ENCODE measurements at places on chromosomes 11 and 22.

DNA sequence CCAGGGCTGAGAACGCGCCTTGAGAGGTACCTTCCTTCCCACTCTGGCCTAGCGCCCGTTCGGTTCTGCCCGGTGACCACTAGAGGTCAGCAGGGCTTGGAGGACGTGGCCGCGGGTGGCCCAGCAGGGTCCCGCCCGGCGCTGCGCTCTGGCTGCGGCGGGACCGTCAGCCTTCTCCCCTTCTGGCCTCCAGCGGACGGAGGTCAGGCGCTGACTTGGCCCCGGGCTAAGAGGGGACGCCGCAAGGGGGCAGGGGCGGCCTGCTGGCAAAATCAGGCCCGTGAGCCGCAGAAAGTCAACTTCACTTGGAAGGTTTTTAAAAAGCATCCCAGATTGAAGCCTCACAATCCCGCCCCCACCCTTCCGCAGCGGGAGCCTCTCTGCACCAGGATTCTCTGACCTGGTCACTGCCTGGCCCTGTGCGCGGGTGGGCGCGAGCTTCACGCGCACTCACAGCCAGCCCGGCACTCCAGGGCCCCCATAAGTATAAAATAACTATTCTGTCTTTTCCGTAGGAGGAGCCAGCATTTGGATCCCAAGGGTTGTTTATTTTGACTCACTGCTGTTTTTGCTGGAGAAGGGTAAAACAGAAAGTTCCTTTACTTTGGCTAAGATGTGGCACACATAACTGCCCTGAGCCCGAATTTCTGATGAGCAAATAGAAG is 23.2 kb upstream of the ZBTB16 start:
- DNase-seq = peak; percentile 83

- no peak for DNase-seq
These were observed 39.9 kb downstream of the OR2AT4 start for GRCh38 chr11:75056814-75057213.

DNA sequence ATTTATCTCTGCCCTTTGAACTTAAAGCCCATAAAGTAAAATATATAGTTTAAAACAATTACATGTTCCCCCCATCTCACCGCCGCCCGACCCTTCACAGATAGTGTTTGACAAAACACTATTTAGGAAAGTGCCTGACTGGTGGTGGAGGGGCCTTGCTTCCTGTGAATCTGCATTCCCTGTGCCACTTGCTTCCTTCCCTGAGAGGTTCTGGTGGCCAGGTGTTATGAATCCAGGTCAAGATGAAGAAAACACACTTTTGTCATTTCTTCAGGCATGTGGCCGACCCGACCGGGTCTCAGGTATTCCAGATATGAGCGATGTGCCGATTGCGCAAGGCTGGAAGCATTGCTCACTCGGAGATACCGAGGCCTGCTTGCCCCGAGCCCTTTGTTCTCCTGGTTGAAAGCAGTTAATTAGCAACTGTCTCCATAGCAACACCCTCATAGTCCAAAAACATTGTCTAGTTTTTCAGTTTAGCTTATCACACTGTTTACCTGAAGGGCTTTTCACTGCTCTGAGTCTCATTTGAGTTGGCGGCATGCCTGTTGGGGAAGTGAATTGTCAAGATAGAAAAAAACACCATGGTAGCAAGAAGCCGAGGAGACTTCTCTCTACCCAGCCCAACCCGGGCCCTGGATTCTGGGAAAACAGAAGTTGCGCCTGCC is 128.3 kb downstream of the TEAD1 start:
- no peak for DNase-seq

DNA sequence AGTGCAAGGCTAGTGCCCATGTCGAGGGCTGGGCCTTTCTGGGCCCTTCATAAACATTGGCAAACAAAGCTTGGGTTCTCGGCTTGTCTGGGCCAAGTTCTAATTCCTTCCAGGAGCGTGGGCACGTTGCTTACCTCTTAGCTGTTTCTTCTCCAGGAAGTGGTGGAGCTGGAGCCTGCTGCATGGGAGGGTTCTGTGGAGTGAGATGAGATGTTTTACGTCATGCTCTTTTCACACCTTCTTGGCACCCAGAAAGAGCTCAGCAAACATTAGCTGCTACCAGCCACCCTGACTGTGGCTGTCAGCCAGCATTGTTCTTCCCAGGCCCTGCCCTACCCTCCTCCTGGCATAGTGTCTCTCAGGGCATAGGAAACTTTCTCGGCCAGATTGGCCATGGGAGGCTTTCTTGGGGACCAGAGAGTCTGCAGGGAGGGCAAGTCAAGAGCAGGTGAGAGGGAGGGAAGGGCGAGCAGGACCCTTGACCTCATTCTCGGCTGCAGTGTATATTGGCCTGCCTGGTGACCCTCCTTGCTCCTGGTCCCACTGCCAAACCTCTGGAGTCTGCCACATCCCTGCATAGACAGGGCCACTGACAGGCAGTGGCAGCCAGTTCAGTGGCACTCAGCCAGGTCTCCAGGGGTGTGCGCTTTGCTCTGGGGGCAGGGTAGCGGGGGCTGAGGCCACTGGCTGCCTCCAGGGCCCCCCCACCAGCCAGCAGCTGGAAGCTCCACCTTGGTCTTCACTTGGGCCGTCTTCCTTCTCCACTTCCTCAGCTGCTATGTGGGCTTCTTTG is 98.8 kb downstream of the BCR start:
- DNase-seq = no peak

GRCh38 chr11:1048375-1049070 is 12.0 kb upstream of the MUC6 start:
- no peak for DNase-seq

DNA sequence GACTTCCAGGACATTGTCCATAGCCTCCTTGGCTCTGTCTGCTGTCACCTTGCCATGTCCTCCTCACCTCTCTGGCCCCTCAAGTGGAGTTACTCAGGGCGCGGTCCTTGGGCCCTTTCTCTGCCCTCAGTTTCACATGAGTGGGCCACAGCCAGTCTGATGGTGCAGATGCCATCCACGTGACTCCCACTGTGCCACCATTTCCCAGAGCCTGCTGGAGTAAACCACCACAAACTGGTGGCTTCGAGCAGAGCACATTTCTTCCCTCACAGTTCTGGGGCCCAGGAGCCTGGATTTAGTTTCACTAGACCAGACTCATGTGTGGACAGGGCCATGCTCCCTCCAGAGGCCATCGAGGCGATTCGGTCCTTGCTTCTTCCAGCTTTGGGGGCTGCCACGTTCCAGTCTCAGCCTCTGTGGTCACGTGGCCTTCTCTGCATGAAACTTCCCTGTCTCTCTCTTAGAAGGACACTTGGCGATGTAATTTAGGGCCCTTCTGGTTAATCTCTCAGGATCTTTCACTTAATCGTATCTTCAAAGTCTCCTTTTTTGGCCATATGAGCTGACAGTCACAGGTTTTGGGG is 14.6 kb downstream of the SMARCB1 start:
- DNase-seq = no peak

- DNase-seq = no peak
These were observed 35.2 kb downstream of the FAT3 start for GRCh38 chr11:92259861-92260260.

GRCh38 chr22:39685336-39686177 is 115.0 kb downstream of the CACNA1I start:
- DNase-seq = no peak

- no peak for DNase-seq
These were observed 7.6 kb downstream of the CLPB start for GRCh38 chr11:72426758-72427157.

- no peak for DNase-seq
These were observed 55.6 kb downstream of the APOL3 start for GRCh38 chr22:36104988-36105387.

DNA sequence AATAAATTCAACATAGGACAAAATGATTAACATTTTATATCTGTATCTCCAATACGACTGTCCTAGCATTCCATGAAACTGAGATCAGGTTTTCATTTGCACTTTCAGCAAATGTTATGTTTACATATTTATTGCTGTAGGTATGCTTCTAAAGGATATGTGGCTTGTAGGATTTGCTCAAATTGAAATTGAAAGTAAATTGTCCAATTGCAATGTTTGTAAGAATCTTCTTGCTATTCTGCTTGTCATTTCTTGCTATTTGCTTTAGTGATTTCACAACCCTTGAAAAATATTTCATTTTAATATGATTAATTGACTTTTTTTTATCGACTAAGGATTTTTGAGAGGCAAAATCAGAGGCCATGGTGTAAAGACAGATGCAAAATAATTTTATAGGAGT is 904.2 kb upstream of the RAG2 start:
- no peak for DNase-seq

DNA sequence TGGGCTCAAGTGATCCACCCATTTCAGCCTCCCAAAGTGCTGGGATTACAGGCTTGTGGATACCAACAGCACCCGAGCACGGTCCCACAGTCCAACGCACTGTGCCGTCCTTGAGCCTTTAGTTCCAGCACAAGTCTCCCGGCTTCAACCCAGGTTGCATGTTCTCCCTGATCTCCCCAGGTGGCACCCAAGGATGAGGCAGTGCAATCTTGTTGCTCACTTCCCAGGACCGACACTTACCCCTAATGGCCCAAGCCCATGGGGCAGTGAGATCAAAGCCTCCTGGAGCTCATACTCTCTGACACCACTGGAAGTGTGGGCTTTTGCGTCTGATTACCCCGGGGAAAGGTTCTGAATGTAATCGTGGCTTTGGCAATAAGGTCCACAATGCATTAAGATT is 3.5 kb downstream of the PRAME start:
- no peak for DNase-seq

DNA sequence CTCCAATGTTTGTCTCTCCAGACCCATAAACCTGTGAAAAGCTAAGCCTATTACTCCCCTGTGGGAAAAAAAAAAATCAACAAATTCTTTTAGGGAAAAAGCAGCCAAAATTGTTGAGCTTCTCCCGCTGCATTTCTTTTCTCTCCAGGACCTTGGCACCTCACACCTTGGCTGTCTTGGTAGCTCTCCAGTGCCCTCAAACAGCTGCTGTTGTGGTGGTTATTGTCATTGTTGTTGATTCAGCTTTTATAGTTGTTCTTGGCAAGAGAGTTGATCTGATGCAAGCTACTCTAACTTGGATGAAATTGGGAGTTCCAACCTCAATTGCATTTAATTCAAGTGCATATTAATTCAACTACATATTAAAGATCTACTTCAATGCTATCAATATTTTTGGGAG is 516.9 kb upstream of the LARGE1 start:
- no peak for DNase-seq

DNA sequence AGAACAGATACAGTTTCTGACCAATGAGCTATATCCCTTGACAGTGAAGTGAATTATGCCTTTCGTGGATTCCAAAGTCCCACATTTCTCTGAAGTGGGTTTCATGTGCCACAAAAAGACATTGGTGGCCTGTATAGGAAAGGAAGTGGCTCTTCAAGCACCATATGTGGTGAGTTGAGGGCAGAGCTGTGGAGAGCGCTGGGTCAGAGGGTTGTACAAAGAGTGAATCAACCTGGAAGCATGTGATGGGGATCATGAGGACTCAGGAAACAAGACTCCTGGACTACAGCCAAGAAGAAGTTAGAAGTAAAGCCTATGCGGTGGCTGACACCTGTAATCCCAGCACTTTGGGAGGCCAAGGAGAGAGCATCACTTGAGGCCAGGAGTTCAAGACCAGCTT is 579 bp upstream of the SLC5A4 start:
- DNase-seq = no peak

DNA sequence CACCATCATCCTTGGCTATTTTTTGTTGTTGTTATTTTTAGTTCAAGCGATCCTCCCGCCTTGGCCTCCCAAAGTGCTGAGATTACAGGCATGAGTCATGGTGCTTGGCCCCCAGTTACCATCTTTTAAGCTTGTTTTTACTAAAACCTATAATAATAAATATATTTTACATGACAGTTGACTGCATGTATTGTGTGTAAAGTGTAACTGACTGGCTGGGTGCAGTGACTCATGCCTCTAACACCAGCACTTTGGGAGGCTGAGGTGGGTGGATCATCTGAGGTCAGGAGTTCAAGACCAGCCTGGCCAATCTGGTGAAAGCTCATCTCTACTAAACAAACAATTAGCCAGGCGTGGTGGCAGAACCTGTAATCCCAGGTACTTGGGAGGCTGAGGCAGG is 386.2 kb downstream of the TENM4 start:
- DNase-seq = no peak

DNA sequence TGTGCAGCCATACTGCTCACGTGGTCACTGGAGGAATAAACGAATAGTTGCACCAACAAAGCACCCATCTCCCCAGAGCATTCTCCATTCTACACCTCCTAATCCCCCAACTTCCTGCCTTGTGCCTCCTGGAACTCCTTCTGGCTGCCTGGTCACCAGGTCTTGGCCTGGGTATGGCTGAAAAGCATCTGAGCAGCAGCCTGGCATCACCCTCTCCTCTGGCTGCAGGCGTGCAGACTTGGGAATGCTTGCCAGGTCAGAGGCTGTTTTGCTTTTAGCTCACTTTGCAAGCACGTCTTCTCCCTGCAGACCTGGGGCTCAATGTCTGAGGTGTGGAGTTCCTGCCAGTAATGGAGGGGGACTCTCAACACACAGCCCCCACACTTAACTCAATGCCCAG is 33.3 kb upstream of the KCNJ11 start:
- DNase-seq = no peak

DNA sequence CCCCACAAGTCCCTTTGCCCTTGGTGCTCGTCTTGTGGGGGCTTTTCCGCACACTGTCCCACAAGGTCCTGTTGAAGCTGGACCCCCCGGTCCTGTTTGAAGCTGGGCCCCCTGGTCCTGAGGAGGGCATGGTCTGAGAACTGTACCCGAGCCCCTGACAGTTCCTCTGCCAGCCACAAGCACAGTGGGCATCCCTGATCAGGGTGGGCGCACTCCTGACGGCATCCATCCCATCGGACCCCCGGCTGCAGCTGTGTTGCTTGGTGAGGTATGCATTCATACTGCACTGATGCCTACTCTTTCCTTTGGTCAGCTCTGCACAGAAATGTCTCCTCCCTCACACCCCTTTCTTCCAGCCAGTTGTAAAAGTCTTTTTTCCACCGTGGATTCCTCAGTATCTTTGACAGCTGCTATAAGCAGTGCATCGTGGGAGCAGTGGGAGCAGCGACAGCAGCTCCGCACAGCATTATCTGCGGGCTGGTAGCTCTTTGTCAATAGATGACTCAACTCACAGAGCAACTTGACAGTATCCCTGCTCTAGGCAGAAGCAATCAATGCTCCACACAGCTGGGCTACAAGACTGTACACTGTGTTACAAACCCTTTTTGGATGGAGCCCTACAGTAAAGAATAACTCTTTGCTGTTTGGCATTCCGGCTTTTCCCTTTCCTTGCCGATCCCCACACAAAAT is 1030.8 kb upstream of the CCDC90B start:
- DNase-seq = peak; percentile 30

- DNase-seq = no peak
These were observed 48.0 kb downstream of the TSPAN18 start for GRCh38 chr11:44774731-44775130.

GRCh38 chr22:39128508-39128907 is 24.0 kb downstream of the CBX7 start:
- no peak for DNase-seq

- no peak for DNase-seq
These were observed 79.9 kb upstream of the BARX2 start for GRCh38 chr11:129295746-129296145.
